Right lobe of liver (tissue), 6 donors: ENCODE measurements at places on chromosomes 12 and 14.
A peak's percentile ranks its signal among the peaks of the same experiment; 100 is the strongest.

- no peak for DNase-seq
These were observed 993 bp downstream of the CCDC196 start for GRCh38 chr14:66487164-66487563.

DNA sequence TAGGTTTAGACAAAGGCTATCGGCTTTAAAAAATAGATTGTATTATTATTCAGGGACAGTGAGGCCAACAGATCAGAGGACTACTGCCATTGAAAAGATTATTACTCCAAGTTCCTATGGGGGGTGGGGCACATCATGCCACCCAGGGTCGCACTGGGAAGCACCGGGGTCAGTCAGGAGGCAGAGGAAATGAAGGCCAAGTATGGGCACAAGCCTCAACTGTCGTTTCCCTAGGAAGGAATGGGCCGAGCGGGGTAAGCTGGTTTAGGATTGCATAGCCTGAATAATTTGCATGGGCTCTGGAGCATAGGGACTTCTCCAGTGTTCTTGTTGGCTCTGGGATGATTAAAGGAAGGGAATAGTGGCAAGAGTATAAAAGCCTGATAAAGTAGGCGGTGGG lies 205.3 kb downstream of the NOVA1 start:
- no peak for DNase-seq

DNA sequence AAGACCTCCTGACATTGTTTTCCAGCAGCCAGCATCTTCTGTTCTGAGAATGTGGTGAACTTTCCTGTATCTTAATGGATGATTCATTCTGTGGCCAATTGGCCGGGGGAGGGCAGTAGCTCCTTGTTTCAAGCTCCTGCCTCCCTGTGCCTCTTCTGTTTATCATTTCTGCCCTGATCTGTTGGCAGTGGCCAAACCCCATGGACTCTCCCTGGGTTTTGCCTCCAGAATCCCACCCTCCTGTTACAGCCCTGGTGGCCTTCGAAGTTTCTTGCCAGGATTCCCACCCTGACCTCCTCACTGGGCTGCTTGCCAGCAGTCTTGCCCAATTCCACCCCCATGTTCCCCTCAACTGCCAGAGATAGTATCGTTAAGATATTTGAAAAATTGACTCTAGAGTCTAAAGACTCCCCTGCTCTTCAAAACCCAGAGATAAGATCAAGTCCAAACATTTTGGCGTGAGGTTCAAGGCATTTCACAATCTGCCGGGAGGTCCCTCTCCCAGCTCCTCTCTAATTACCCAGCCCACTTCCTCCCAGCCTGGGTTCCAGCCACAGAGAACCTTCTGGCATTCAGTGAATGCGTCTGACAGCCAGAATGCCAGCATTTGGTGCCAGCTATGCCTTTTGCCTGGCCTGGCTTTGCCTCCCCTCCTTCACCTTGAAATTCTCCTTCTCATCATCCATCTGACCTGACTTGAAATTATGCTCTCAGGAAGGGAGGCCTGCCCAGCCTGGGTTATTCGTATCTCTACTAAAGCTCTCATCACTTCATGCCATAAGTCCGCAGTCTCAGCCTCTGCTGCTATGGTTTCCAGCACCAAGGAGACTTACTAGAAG lies 37.7 kb upstream of the TXNRD1 start:
- peak; percentile 50 for DNase-seq

DNA sequence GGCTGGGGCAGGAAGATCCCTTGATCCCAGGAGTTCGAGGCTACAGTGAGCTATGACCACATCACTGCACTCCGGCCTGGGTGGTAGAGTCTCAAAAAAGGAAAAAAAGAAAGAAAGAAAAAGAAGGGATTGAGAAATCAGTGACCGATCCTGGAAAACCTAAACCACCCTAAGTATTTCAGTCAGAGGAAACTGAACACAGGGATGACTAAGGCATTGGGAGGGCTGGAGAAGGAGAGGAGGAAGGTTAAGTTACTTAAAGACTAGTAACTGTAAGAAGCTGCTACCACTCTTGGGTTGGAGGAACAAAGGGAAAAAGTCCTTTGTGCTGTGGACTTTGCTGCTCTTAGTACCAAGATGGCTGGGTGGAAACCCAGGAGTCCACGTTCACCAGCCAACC lies 10.6 kb downstream of the HHIPL1 start:
- no peak for DNase-seq

GRCh38 chr12:78695749-78696148 lies 168.8 kb upstream of the SYT1 start:
- no peak for DNase-seq

DNA sequence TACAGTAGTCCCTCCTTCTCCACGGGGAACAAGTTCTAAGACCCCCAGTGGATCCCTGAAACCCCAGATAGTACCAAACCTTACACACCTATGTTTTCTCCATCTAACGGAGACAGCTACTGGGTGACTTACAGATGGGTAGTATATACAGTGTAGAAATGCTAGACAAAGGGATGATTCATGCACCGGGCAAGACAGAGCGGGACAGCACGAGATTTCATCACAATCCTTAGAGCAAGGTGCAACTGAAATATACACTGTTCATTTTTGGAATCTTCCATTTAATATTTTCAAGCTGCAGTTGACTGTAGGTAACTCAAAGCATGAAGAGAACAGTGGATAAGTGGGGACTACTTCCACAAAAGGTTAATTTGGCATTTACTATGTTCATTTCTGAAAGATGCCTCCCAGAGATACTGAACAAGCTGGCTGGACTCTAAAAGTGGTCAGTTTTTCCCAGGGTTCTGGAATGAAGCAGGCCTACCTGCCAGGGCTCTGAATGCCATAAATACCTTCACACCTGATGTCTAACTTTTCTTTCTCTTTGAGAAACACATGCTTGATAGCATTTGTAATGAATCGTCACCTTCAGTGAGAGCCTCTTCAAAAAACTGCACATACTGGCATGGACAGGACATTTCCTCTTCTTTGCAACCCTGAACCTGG lies 127.7 kb upstream of the FOXN3 start:
- no peak for DNase-seq

- DNase-seq = no peak
These were observed 9.8 kb downstream of the PSEN1 start for GRCh38 chr14:73146111-73146510.

GRCh38 chr14:36363704-36364103 lies 43.3 kb upstream of the MBIP start:
- DNase-seq = no peak

- peak; percentile 84 for DNase-seq
These were observed 134.7 kb downstream of the FGD4 start for GRCh38 chr12:32533971-32534590.

DNA sequence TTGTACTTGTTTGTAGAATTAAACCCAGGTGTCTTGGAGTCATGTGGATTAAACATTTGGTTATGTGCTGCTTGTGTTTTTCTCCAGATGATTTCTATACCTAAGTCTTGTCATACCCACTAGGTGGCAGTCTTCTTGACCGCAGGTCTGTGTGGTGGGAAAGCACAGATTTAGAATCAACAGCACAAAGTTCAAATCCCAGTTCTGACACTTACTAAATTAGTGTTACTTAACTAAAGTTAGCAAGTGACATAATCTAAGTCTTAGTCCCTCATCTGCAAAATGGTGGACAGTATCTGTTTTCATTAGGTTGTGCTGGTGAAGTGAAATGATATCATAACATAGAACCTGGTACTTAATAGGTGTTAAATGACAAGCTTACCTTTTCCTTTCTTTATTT lies 151.0 kb upstream of the ARHGAP5 start:
- DNase-seq = no peak

DNA sequence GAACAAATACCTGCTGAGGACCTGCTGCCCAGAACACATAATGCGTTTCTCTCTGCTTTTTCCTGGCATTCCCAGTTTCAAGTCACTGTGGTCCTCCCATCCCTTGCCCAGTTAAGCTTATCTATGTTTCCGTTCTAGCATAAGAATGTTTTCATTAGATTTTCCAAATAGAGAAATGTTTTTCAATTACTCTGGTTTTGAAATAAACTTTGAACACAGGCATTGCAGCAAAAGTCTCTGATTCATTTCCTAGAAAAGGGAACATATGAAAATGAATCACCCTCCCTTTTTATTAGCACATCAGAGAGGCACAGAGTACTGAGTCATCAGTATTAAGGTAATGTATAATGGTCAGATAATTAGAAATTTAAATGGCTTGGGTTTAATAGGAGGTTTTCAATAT lies 201.1 kb upstream of the TMEM260 start:
- no peak for DNase-seq

DNA sequence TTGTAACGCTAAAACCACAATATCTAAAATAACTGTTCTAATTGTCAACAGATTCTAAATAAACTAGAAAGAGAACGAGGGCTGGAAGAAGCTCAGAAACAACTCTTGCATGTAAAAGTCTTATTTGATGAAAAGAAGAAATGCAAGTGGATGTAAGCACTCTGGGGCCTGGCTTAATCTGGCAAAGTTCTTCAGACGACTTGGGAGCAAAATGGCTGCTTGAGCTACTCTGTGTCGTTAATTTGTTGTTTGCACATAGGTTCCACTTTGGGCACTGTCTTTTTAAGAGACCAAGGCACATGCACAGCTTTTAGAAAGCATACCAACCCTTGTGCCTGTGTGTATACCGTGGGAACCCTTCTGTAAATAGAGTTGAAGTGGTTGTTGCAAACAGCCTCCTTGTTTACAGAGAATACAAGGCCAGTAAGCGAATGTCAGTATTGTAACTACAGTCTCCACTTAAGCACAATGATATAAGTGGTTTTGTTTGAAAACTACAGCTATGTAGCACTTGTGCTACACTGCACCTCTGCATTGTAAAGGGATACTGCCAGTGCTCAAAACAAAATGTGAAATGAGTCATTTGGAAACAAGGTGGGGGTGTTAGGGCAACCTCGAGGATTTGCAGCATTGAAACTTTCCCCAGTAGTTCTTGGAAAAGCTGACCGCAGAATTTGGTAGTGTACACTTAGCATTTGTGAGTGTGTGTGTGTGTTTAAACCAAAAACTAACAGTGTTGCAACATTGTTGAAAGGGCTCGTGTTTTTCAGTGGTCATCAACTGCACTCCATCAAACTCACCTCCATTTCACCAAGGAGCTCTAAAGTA lies 154.3 kb downstream of the CEP83 start:
- no peak for DNase-seq

- peak; percentile 78 for DNase-seq
These were observed 35.7 kb downstream of the RAD9B start for GRCh38 chr12:110537605-110538409.

- DNase-seq = no peak
These were observed 132.0 kb upstream of the RAP1B start for GRCh38 chr12:68478516-68479260.

DNA sequence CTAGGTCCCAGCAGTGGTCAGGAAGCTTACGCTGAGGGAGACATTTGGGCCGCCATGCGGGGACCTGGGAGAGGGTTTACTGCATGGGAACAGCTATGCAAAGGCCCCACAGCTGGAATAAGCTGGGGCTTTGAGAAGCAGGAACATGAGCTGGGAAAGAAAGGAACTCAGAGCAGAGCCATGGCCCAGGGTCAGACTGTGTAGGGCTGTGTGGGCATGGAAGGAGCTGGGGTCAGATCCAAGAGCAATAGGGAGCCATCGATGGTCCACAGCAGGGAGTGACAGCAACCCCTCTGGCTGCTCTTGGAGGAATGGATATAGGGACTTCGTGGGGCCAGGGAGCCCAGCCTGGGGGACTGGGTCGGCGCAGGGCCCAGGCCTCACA lies 151.6 kb downstream of the ADGRD1 start:
- peak; percentile 36 for DNase-seq

DNA sequence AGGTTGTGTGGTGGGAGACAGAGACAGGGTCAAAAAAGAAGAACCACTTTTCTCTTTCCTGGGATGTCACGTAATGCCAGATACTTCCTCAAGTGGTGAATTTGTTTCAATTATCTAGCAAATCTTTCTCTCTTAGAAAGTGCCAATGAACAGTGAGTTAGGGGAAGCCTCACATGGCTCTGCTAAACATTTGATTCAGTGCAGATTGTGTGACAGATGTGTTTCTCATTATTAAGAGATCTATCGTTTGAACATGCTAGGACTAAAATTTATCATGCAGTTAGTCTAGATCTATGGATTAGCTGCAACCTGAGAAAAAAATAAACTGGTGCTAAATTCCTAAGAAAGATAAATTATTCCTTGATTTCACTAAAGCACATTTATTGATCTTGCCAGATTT lies 247.8 kb downstream of the MDGA2 start:
- DNase-seq = no peak

DNA sequence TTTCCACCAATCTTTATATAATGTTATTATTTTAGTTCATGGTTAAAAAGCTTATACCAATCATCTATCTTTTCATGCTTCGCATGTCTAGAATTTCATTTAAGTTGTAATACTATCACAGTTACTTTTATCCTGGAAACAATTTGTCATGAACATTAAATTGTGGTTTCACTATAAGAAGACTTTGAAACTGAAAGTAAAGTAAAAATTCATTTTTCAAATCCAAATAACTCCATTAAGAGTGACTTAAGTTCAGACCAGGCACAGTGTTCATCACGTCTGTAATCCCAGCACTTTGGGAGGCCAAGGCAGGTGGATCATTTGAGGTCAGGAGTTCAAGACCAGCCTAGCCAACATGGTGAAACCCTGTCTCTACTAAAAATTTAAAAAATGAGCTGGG lies 12.4 kb downstream of the ESR2 start:
- no peak for DNase-seq

DNA sequence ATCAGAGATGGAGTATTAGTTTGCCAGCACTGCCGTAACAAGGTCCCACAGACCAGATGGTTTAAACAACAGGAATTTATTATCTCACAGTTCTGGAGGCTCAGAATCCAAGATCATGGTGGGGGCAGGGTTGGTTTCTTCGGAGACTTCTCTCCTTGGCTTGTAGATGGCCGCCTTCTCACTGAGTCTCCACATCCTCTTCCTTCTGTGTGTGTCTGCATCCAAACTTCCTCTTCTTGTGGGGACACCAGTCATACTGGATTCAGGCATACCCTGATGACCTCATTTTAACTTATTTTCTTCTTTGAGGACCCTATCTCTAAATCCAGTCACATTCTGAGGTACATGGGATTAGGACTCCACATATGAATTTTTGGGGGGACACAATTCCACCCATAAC lies 455.5 kb downstream of the RGS6 start:
- no peak for DNase-seq

- no peak for DNase-seq
These were observed 42.1 kb downstream of the RASSF3 start for GRCh38 chr12:64652346-64652745.
